ENCODE measurements at places on chromosomes 1 and 21. TPM values are rescaled to one million over a fixed set of nuclear protein-coding genes. Genes with fewer than 3 reads are reported as not detected.

DNA sequence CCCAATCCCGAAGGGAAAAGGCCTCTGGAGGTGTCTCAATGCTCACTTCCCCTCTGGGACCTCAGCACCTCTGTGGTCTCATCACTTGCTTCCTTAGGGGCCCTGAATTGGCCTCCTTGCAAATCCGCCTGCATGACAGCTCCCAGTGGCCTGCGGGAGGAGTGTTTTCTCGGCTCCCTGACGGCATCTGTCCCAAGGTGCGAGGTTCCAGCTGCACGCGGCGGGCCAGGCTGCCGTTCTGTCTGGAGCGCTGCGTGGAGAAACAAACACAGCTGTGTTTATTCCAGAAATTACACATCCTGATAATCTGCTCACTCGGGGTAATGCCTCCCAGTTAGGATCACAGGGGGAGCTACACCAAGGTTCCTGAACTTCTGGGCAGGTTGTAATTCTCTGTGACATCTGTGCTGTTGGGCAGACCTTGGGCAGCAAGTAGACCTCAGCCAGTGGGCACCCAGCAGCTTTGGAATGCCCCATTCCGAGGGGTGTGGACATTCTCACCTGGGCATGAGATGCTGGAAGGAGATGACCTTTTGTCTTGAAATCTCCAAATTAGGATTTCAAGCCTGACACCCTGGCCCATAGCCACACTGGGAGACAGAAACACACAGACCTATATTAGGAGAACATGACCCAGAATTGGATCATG is 18.2 kb downstream of the EPHB2 start:
- no peak for DNase-seq

- DNase-seq = no peak
Observed at GRCh38 chr1:109866071-109866470, 44.6 kb upstream of the CSF1 start.

The OR10Z1 gene
- not detected for total RNA-seq

The CLEC20A gene
- not detected for total RNA-seq

The TCHH gene
- not detected for total RNA-seq

DNA sequence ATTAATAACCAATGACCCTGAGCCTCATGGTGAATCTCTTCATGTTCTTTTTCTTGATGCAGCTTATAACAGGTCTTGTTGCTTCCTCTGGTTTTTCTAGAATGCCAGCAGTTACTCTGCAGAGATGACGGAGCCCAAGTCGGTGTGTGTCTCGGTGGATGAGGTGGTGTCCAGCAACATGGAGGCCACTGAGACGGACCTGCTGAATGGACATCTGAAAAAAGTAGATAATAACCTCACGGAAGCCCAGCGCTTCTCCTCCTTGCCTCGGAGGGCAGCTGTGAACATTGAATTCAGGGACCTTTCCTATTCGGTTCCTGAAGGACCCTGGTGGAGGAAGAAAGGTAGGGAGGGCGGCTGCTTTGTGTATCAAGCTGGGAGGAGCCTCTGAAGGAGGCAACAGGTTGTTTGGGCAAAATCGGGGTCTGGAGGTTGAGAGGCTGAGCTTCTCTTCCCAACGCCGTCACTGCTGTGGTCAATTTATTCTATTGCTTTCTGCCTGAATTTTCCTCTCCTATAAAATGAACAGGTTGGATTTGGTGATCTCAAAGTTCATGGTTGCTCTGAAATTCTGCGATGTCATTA is 6.7 kb downstream of the ABCG1 start:
- DNase-seq = no peak

GRCh38 chr1:217393896-217394295 is 237.0 kb downstream of the GPATCH2 start:
- DNase-seq = no peak

DNA sequence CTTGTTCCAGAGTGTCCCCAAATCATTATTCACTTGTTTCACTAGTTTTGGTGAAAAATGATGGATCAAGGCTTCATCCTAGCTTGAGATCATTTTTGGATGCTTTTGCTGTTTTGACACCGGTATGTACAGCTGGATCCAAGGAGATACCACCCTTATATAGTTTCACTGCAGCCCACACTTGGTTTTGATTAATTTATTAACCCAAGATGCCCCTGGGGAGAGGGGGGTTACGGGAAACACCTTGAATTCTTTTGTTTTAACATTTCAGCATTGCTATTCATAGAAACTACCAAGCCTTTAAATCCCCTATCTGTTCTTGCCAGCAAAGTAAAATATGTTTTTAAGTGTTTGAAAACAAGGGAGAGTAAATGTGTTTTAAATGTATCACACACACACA is 457.7 kb upstream of the RUNX1 start:
- DNase-seq = no peak

The PTPN22 gene
- not detected for total RNA-seq

GRCh38 chr1:90919900-90920299 is 101.9 kb downstream of the ZNF644 start:
- DNase-seq = no peak

GRCh38 chr1:63601463-63601862 is 8.3 kb downstream of the PGM1 start:
- no peak for DNase-seq

The KCNE1 gene
- total RNA-seq = 0.53 TPM

Measured in progenitor cell of endocrine pancreas (in vitro differentiated cells).